ENCODE measurements at places on chromosomes 12 and 14. TPM values are rescaled to one million over a fixed set of nuclear protein-coding genes. Genes with fewer than 3 reads are reported as not detected.

DNA sequence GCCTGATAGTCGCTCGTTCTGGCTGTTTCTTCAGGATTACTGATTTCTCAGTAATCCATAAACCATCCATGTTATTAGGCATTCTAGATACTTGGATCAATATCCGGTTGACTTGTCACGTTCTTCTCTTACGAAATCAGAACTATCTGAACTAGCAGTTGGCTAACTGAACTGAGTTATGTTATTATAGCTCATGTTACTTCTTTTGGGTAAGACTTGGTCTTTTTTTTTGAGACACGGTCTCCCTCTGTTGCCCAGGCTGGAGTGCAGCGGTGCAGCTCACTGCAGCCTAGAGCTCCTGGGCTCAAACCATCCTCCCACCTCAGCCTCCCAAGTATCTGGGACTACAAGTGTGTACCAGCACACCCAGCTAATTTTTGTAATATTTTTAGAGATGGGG is 178.6 kb downstream of the PRKCH start:
- no peaks in the 10 kb centered on the region for H3K27me3 ChIP-seq
- no peak for DNase-seq
- no peak overlapping the region for H3K4me3 ChIP-seq
- H3K36me3 ChIP-seq: no peaks in the 10 kb centered on the region
- no peak overlapping the region for H3K27ac ChIP-seq
- peaks cover 22% of the 10 kb centered on the region for H3K4me1 ChIP-seq

GRCh38 chr14:58513272-58513671 is 85.8 kb downstream of the KIAA0586 start:
- no peak for DNase-seq
- no peaks in the 10 kb centered on the region for H3K27me3 ChIP-seq
- no peaks in the 10 kb centered on the region for H3K36me3 ChIP-seq
- H3K4me3 ChIP-seq: no peak overlapping the region

GRCh38 chr12:100345020-100345767 is 11.7 kb upstream of the SLC17A8 start:
- no peaks in the 10 kb centered on the region for H3K27me3 ChIP-seq
- H3K4me1 ChIP-seq: no peaks in the 10 kb centered on the region
- H3K4me3 ChIP-seq: no peak overlapping the region
- no peak for DNase-seq

Gene CCDC175
- total RNA-seq: 0.19 TPM

Gene GAS2L3
- total RNA-seq: 19.1 TPM

Gene CPNE6
- not detected for total RNA-seq
